Spleen (tissue), 13 donors: ENCODE measurements at places on chromosomes 5 and 9. TPM values are rescaled to one million over a fixed set of nuclear protein-coding genes. Genes with fewer than 3 reads are reported as not detected.

- no peak for DNase-seq
Measured at GRCh38 chr9:6552498-6553121, 92.9 kb downstream of the GLDC start.

The PCDHA11 gene
- 0.36 TPM for total RNA-seq

GRCh38 chr9:133239533-133240090 is 30.6 kb upstream of the OBP2B start:
- no peak for DNase-seq

DNA sequence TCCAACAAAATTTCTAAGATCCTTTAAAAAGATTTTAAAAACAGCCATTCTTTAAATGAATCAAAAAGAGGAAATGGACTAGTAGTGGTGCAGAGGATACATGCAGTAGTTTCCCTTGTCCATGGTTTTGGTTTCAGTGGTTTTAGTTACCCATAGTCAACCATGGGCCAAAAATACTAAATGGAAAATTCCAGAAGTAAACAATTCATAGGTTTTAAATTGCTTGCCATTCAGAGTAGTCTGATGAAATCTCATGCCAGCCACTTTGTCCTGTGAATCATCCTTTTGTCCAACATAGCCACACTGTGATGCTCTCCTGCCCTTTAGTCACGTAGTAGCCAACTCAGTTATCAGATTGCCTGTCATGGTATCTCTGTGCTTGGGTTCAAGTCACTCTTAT is 286.1 kb downstream of the ANXA1 start:
- DNase-seq: no peak

The LCN15 gene
- total RNA-seq: not detected

GRCh38 chr5:89395111-89395510 is 512.1 kb upstream of the MEF2C start:
- no peak for DNase-seq

- no peak for DNase-seq
Measured at GRCh38 chr5:78511121-78511906, 137.3 kb downstream of the LHFPL2 start.

GRCh38 chr9:12702160-12702758 is 9.1 kb downstream of the TYRP1 start:
- no peak for DNase-seq

- DNase-seq: no peak
Measured at GRCh38 chr9:82781921-82782392, 281.0 kb downstream of the RASEF start.

DNA sequence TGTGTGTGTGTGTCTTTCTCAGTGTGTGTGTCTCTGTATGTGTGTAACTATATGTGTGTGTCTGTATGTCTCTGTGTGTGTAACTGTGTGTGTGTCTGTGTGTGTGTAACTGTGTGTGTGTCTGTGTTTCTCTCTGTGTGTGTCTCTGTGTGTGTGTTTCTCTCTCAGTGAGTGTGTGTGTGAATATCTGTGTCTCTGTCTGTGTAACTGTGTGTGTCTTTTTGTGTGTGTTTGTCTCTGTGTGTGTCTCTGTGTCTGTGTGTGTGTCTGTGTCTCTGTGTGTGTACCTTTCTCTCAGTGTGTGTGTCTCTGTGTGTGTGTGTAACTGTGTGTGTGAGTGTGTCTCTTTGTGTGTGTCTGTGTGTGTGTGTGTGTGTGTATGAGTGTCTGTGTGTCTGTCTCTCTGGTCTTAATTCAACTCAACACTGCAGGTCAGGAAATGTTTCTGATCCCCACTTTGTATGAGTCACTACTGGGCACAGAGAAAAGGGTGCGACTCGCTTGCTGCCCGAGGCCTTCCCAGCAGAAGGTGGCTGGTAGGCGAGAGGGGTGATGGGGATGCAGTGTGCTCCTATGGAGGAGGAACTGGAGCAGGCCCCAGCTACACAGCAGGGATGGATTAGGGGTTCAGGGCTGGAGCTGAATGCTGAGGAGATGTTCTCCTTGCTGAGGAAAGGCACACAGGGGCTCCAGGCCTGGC is 52.1 kb downstream of the NSG2 start:
- DNase-seq: no peak

- no peak for DNase-seq
Measured at GRCh38 chr9:90107040-90107725, 502.4 kb downstream of the GADD45G start.
